ENCODE measurements at places on chromosomes 2 and 18. TPM values are rescaled to one million over a fixed set of nuclear protein-coding genes. Genes with fewer than 3 reads are reported as not detected.

Gene BZW1
- 1,039 TPM for total RNA-seq

Gene GAL3ST2
- 0.85 TPM for total RNA-seq

Gene L3MBTL4
- under 0.01 TPM for total RNA-seq

Gene NGEF
- 1.9 TPM for total RNA-seq

Gene OR6B2
- total RNA-seq = not detected

Gene MC2R
- total RNA-seq = not detected

Gene ALPP
- total RNA-seq = not detected

Gene GIGYF2
- total RNA-seq = 53.3 TPM

Gene TLX2
- total RNA-seq = under 0.01 TPM

Gene WBP1
- 58.9 TPM for total RNA-seq

Gene CCDC178
- 0.28 TPM for total RNA-seq

Gene ITGA4
- total RNA-seq = 86.3 TPM

Gene CNTNAP5
- total RNA-seq = under 0.01 TPM

Gene SCN9A
- 22.0 TPM for total RNA-seq

Gene XIRP2
- total RNA-seq = under 0.01 TPM

Gene TTN
- 0.85 TPM for total RNA-seq

Gene ALLC
- under 0.01 TPM for total RNA-seq

Gene CHRNG
- total RNA-seq = not detected

Gene C2orf80
- not detected for total RNA-seq

Gene ASB18
- not detected for total RNA-seq

Gene PDE11A
- total RNA-seq = under 0.01 TPM

Gene C2orf92
- 4.2 TPM for total RNA-seq

Gene LYPD1
- 32.1 TPM for total RNA-seq

Gene GREB1
- total RNA-seq = 0.96 TPM

Gene RESP18
- not detected for total RNA-seq

Gene CUL3
- total RNA-seq = 52.9 TPM

Gene TMEM127
- total RNA-seq = 18.6 TPM
